ENCODE measurements at places on chromosomes 4 and X.

GRCh38 chr4:13174001-13174400 is 310.1 kb downstream of the RAB28 start:
- no peak for DNase-seq

GRCh38 chrX:45745479-45745878 is 544.8 kb upstream of the DIPK2B start:
- DNase-seq, result peak; percentile 37

DNA sequence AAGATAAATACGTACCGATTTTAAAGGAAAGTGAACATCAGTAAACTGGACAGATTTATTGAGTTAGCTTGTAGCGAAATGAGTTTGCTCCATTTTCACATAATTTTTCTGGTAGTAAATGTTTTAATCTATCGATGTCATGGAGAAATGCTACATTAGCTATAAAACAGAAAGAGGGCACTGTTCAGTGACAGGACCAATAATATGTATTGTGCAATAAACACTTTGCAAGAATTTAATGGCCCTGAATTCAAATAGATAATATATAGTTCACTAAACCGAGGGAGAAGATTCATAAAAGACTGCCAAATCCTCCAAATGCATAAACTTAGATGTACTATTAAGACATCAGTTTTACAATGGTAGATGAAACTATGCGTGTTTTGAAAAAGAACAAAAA is 516.3 kb downstream of the ADGRL3 start:
- DNase-seq, result no peak

DNA sequence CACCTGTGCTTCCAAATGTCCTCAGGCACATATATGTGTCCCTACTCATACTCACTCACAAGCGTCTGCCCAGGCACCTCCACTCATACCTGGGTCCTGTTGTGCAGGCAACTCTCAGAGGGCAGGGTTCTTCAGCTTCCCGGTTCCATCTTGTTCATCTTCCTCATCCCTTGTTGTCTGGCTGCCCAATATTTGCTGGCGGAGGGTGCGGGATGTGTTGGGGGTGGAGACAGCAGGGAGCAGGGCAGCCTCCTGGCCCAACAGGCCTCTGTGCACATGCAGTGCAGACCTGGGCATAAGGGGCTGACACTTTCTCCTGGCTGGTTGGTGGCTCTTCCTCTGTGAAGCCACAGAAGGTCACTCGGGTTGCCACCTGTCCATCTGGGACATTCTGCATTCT is 32.1 kb downstream of the NBDY start:
- DNase-seq, result no peak

DNA sequence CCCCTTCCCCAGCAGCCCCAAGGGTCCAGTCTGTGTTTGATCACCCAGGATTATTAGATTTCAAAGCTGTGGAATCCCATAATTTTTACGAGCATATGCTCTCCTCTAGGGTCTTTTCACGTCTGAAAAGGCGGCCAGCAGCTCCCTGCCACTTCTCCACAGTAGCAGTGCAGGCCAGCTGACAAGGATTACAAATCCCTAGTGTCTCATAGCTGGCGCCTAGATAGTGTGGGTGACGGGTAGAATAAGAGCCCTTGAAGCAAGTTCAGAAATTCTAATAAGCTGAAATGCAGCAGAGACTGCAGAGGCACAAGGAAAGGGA is 79.4 kb downstream of the RLIM start:
- DNase-seq, result no peak

GRCh38 chr4:106149911-106150310 is 166.1 kb downstream of the TBCK start:
- DNase-seq, result no peak

DNA sequence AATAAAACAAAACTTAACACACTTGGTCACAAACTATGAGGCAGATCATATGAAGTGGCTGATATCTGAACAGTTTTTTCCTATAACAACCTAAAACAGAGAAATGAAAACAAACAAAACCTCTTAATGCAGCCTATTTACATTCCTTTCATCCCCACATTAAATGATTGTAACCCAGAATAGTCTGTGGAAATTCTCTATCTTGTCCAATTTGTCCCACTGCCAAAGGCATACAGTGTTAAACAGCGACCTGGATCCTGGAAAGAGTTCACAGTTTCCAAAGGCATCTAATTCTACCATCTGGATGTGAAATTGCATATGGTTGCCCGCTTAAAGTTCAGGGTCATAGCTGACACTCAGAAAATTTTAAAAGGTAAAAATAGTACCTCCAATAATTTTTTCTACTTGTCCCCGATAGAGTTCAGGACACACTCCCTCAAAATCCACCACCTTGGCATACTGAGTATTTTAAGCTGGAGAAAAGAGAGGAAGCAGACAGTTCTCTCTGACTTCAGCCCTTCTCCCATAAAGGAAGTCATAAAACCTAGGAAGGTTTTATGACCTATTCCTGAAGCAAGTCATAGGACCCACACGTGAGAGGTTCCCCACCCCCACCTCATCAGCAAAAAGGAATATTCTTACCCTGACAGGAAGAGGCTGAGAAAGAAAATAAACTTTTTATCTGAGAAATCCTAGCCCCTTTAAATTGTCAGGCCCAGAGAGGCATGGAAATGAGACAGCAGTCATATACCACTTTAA is 270.2 kb downstream of the PAPSS1 start:
- DNase-seq, result no peak

GRCh38 chr4:1215141-1216075 is 33.5 kb downstream of the CTBP1 start:
- no peak for DNase-seq

DNA sequence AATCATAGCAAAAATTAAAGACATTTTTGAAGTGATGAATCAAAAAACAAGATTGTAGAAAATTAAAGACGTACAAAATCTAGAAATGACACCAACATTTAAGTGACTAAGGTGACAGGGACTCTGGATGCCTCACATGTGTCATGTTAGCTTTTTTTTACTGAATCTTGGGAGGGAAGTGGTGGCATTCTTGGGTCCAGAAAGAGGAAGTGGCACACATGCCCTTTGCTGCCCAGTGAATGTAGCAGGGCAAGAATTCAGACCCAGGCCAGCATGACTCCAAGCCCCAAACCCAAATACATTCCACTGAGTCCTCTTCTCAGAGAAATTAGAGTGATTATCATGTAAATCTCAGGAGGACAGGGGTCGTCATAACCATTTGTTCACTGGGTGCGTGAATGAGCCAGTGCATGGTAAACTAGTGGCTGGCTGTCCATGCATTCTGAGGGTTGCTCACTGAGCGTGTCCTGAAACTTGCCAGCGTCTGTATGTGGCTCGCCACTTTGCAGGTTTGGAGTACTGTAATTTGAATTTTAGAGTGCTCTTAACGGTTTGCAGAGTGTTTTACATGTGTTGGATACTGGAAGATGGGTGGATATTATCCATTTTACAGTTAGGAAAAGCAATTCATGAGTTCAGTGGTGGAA is 55.4 kb upstream of the TBC1D14 start:
- DNase-seq, result no peak

- DNase-seq, result no peak
These were observed 40.8 kb upstream of the CHRDL1 start for GRCh38 chrX:110836451-110836850.

DNA sequence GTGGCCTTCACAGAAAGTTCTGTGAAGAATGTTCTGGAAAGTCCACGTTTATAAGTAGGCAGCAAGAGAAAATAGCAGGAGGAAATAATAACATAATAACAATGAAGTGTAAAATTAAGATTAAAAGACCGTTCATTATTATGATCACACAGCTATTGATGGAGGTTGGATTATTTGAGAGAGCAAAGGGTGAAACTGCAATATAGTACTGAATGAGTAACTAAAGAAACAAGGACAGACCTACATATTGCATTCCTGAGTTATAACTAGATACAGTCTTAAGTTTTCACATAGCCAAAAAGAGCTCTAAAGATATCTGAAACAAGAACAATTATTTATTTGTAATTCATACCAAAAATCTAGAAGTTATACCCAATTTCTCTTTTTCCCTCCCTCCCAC is 122.9 kb upstream of the TMEM164 start:
- no peak for DNase-seq

GRCh38 chr4:28469387-28469786 is 1608.7 kb downstream of the STIM2 start:
- peak; percentile 48 for DNase-seq

- peak; percentile 74 for DNase-seq
These were observed 31.7 kb downstream of the RBBP7 start for GRCh38 chrX:16838202-16839066.

Data from ELR (cell line).